LHCN-M2 (cell line): ENCODE measurements at places on chromosomes 11 and 22.
A peak's percentile ranks its signal among the peaks of the same experiment; 100 is the strongest.

GRCh38 chr11:36620246-36620645 lies 22.2 kb upstream of the RAG2 start:
- no peak for DNase-seq

DNA sequence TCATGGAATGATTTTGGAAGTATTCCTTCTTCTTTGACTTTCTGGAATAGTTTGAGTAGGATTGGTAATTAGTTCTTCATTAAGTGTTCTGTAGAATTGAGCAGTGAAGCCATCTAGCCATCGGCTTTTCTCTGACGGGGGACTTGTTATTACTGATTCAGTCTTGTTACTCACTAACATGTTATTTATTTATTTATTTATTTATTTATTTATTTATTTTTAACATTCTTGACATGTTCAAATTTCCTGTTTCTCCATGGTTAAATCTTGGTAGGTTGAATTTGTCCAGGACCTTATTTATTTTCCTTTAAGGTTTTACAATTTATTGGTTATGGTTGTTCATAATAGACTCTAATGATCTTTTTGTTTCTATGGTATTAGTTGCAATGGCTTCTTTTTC lies 15.2 kb upstream of the OR10Q1 start:
- no peak for DNase-seq

DNA sequence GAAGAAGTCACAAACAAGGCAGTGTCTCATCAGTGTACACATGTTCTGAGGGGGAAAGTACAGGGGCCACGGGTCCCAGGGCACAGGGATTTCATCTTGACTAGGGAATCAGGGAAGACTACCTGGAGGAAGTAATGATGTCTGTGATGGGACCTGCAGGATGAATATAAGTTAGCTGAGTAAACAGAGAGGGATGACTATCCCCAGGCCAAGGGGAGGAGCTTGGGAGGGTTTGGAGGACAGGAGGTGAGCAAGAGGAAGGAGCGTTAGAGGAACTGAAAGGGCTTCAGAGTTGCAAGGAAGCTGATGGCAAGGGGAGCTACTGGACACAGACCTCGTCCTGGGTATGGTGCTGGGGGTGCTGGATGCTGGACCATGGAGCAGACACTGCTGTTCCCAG lies 56.4 kb downstream of the TRAF6 start:
- no peak for DNase-seq

DNA sequence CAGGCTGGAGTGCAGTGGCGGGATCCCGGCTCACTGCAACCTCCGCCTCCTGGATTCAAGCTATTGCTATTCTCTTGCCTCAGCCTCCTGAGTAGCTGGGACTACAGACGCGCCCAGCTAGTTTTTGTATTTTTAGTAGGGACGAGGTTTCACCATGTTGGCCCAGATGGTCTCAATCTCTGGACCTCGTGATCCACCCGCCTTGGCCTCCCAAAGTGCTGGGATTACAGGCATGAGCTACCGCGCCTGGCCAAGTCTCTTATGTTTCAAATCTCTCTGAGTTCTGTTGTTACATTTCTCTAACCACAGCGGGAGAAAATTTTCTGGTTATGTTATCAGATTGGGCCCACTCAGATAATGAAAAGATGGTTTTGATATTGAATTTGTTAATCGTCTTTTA lies 10.1 kb downstream of the CEP57 start:
- no peak for DNase-seq

DNA sequence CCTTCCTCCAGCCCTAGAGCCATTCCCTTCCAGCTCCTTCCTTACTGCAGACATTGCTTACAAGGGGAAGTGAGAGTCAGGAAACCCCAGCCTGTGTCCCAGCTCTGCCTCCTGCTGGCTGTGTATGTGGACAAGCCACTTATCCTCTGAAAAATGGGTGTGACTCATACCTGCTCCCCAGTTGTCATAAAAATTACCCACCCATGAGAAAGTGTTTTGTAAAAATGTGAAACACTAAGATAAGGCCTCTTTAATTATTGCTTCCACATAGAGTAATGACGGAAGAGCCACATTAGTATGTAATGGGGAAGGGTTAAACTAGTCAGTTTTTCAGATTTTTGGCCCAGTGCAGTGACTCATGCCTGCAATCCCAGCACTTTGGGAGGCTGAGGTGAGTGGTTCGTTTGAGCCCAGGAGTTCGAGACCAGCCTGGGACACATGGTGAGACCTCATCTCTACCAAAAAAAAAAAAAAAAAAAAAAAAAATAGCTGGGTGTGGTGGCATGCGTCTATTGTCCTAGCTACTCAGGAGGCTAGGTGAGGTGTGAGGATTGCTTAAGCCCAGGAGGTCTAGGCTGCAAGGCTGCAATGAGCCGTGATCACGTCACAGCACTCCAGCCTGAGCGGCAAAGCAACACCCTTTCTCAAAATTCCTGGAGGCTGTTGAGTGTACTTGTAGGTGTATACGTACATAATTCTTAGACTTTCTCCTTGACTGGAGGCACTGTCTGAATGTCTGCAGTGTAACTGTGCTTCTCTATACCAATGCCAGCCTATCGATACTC lies 84.9 kb downstream of the CTTN start:
- peak; percentile 81 for DNase-seq

DNA sequence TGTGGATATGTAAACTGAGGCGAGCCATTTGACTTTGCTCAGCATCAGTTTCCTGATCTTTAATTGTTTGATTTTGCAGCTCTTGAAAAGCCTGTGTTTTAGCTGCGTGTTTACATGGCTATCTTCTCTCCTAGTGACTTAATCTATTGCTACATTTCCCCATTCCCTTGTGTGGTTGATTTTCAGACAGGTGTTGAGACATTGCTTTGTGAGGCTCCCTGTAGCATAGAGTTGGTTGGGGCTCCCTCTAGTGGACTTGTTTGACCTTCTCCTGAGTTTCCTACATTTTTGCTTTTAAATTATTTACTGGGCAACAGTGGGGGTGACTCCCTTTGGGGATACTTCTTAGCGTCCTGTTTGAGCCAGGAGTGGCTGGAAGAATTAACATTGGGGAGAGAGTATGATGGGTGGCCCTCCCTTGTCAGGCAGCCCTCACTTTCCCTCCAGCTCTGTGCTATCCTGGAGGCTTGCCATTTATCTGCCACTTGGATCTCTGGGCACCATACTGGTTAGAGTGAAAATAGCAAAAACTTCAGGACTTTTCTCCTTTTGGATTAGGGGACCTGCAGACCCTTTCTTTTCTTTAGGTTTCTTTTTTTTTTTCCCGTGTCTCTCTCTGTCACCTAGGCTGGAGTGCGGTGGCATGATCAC lies 9.2 kb upstream of the CBL start:
- peak; percentile 88 for DNase-seq

DNA sequence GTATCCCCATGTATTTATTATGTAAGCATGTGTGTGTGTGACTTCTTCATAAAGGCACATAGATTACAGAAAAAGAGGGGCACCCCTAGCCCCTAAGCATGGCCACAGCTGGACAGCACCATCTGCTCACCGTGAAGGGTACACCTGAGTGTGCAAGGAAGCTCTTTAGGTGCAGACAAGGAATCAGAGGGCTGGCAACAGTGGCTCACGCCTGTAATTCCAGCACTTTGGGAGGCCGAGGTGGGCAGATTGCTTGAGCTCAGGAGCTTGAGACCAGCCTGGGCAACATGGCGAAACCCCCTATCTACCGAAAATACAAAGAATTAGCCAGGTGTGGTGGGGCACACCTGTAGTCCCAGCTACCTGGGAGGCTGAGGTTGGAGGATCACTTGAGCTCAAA lies 56.3 kb downstream of the DGCR2 start:
- DNase-seq, result no peak

DNA sequence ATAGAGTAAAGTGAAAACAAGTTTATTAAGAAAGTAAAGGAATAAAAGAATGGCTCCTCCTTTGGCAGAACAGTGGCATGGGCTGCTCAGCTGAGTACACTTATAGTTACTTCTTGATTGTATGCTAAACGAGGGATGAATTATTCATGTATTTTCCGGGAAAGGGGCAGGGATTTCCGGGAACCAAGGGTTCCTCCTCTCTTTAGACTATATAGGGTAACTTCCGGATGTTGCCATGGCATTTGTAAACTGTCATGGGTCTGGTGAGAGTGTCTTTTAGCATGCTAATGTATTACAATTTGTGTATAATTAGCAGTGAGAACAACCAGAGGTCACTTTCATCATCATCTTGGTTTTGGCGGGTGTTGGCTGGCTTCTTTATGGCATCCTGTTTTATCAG lies 23.5 kb upstream of the SPTY2D1 start:
- no peak for DNase-seq

- DNase-seq, result no peak
These were observed 154.6 kb downstream of the BRD1 start for GRCh38 chr22:49673048-49673447.

- DNase-seq, result no peak
These were observed 244.9 kb upstream of the SYN3 start for GRCh38 chr22:33303099-33303498.

- DNase-seq, result no peak
These were observed 38.0 kb upstream of the ARFGAP3 start for GRCh38 chr22:42895087-42895486.

GRCh38 chr22:22810471-22810870 lies 77.1 kb upstream of the IGLL5 start:
- DNase-seq, result no peak

- DNase-seq, result no peak
These were observed 49.8 kb downstream of the APIP start for GRCh38 chr11:34866375-34866774.

DNA sequence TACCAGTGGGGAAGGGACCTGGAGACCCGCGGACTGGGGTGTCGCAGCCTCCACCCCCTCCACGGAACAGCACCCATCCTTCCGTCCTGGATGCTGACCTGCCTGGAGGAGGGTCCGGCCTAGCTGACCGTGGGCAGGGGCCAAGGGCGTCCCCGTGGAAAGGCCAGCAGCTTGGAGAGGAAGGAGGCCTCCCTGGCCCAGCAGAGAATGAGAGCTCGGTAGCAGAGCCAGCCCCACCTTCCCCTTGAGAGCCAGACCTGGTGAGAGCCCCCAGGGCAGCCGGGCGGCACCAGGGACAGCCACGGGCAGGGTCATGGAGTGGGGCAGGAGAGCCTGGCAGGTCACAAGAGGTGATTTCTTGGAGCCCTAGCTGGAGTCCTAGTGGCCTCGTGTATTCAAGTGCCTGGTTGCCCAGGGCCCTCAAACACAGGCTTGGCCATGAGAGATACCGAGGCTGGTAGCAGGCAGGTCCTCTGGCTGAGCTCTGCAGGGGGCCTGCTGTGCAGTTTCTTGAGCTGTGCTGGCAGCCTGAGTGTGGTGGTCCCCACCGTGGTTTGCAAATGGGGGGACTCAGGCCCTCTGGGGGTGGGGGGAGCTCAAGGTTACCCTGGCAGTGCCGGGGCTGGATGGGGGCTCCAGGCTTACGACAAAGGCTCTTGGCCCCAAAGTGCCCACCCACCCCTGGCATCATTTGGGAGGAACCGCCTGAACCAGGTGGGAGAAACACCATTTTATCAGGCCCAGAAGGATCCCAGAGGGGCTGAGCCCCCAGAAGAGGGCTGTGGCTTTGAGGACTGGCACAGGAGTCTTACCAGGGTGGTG lies 7.6 kb downstream of the TSPAN32 start:
- DNase-seq, result no peak

DNA sequence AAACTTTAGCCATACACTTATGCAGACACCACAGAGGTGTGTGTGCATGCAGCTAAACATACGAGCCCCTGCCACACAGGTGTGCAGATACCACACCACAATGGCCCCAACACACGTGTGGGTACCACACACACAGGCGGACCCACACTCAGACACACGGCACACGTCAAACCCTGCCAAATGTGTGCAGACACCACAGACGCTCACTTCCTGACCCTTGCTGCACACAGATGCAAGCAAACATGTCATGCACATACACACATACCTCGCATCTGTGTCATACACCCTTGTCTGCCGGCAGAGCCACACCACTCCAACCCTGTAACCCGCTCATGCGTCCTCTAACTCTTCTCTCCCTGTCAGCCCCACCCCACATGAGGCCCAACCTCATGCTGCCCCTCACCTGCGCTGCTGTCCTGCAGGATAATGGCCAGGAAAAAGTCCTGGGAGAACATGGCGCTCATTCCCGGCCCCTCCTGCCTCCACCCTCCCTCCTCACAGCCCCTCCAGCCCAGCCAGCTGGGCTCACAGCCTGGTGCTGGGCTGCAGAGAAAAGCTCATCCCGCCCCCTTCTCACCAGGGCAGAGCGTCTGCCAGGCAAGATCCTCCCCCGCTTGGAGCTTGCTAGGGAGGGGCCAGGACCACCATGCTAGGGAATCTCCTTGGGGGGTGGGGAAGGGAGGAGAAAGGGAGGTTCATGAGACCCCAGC lies 14.2 kb downstream of the SMPD1 start:
- DNase-seq, result no peak

DNA sequence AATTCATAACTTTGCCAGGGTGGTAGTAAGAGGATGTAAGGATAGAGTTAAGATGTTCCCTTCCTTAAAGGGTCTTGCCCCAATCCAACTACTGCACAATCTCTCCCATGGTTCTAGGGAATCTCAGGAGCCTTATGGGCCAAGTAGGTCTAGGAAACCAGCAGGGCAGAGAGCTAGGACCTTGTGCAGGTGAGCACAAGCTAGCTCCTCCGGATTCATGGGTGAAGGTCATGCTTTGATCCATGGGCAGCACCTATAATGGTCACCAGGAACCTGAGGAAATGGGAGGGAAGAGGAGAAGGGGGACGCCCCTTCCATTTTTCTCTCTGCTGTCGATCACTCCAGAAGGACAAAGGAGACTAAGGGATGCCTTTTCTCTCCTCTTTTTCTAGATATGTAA lies 16.8 kb downstream of the KCNJ11 start:
- peak; percentile 50 for DNase-seq

GRCh38 chr22:27142286-27142685 lies 484.9 kb downstream of the MIAT start:
- DNase-seq, result no peak

DNA sequence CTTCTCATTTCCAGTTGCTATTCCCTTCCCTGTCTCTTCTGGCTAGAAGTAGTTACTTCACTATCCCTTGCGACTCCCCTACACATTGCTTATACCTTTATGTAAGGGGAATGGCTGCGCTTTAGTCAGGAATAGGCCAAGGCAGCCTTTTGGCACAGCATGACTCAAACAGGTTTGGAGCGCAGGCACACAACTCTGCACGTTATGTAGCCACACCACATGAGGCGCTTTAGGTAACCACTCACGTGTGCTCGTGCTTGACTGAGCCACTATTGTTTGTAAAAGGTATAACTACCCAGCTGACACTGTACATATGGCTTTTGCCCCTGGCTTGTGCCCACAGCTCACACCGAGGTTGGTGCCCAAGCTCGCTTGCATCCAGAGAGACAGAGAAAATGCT lies 46.7 kb upstream of the LIPT2 start:
- DNase-seq, result no peak

DNA sequence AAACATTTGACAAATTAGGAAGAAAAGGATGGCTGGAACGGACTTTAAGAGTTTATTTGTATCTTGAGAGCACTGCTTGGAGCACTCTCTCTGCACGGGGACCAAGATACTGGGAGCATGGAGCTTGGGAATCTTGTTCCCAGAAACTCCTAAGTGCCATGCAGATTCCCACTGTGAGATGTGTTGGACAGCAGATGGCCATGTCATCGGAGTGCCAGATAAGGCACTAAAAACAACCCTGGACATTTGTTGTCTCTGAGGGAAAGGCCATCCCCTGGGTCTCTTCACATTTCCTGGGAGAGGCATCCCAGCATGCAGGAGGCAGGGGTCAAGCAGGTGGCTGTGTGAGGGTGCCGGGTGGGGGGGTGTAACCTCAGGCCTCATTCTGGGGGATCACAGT lies 2.9 kb downstream of the KIRREL3 start:
- no peak for DNase-seq

- peak; percentile 96 for DNase-seq
These were observed 3.0 kb downstream of the INPPL1 start for GRCh38 chr11:72227316-72228228.

- DNase-seq, result peak; percentile 63
These were observed 80.5 kb upstream of the WNT7B start for GRCh38 chr22:46057246-46058090.

GRCh38 chr11:110712659-110713448 lies 617 bp upstream of the ARHGAP20 start:
- peak; percentile 55 for DNase-seq
